ENCODE measurements at places on chromosomes 6 and 20.

GRCh38 chr6:75436869-75437268, 56.7 kb downstream of the FILIP1 start:
- DNase-seq: no peak

GRCh38 chr6:157401734-157402338, 20.8 kb downstream of the ZDHHC14 start:
- DNase-seq: no peak

DNA sequence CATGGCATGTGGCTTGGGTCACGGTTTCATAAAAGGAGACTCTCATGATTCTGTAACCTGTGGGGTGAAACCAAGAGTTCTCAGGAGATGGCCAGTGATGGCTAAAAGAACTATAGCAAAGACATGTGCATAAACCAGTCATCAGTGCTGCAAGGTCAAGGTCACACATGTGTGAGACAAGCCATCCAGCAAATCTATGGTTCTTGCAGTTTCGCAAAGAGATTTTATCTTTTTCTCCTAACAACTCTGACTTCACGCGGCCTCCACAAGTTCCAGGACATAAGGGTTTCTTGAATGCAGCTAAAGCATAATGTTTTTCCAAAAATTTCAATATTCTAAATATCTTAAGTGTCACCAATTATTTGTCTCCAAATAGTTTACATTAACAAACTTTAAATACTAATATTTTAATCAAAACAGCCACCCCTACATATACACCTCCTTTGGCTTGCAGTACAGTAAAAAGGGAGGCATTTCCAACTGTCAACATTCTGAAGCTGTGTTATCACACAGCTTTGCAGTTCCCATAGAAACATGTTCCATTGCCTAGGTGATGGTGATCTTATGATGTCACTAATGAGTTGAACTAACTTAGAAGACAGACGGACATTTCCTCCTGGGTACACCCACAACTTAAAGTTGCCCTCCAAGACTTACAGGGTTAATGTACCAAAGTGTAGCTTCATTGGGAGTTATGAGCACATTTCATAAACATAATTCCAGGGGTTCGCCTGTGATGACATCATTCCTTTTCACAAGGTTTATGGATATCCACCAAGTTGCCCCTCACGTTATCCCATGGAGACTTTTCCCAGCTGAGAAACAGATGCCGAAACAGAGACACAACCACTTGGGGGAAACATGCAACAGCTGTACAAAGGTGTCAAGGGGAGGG, 250.9 kb upstream of the PDE10A start:
- no peak for DNase-seq

DNA sequence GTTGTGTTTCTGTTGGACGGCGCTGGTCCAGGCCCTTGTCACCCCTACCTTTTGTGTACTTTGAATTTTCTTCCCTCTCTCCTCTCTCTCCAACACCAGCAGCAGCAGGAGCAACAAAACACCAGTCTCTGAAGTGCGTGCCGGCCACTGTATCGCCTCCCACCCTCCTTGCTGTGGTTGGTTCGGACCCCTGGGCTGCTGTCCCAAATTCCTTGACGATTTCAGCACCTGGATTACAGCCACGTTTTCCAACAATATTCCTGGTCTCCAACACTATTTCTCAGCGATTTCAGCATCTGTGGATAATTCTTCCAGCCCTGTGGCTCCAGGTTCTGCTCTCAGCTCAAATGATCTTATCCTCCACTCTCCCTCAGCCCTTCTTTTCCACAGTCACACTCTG, 11.8 kb downstream of the MAS1 start:
- no peak for DNase-seq

DNA sequence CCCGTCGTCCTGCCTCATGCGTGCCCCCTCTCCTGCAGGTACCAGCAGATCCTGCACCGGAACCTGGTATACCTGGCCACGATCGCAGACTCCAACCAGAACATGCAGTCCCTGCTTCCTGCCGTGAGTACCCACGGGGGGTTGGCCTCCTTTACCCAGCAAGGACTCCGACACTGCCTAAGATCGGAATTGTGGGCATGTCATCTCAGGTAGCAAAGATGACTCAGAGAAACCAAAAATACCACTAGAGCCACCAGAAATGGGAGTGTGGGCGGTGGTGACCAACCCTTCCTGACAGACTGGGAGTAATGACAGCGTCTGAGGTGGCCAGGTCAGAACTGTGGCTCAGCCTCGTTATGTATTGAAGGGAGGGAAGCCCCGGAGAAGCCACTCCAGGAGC, 16.3 kb downstream of the SS18L1 start:
- DNase-seq: peak; percentile 16

All from activated CD4-positive, CD25-positive, alpha-beta regulatory T cell (primary cell).